ENCODE measurements at places on chromosomes 3 and 15.

DNA sequence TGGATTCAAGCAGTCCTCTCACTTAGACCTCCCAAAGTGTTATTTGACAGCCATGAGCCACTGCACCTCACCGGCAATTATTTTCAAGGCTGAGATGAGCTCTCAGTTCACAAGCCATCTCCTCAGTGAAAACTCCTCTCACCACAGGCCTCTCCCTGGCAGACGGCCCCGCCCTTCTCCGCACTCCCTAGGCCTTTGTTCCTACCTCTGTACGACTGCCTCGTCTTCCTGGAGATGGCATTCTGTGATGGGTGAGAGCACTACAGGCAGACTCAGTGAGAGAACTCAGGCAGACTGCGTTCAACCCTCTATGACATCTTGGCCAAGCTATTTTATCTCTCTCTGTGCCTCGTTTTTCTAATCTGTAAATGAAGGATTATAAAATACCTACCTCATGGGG lies 67.0 kb upstream of the TPM1 start:
- no peak for DNase-seq

DNA sequence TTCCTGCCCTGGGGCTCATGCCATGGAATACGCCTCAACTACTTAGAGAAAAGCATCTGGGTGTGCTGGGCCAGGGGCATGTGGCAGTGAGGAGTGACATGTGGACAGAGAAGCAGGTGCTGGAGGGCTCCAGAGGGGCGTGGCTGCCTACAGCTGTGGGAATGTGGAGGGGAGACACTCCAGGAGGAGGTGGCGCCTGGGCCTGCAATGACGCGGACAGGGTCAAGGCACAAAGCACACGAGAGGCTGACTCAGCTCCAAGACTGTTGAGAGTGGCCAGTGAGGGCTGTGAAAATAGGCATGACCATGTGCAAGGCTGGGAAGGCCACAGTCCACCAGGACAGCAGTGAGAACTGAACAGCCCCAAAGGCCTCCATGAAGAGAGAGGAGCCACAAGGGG lies 48.5 kb downstream of the PTH1R start:
- no peak for DNase-seq

DNA sequence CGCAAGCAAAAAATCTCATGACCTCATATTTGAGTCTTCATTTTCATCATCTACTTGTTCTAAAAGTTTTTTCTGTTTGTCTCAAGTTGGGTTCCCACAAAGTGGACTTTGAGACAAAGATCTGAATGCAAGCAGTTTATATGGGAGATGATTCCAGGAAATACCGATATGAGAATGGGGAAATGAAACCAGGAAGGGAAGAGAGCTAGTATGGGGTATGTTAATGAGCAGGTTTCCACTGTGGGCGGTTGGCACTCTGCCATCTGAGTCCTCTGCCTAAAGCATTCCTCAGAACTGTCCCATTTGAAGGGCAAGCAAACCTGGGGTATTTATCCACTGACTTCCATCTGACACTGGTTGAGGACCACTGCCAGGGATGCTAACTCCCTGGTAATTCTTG lies 8.8 kb downstream of the ADPRH start:
- DNase-seq: no peak

DNA sequence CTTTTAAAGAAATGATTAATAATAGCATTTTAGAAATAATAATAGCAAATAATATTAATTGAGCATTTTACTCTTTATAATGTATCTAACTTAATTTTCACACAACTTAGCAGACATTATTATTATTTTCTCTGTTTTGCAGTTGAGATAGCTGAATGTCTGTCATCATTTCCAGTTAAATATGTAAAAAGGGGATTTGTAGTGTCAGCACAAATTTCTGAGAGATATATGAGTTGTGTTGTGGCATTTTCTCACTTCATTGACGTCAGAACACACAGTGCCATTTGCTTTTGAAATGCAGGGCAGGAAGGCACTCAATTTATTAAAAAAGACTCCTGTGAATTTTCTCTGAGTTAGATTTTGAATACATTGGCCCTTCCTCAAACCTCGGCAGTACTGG lies 111.0 kb downstream of the GRM7 start:
- no peak for DNase-seq

GRCh38 chr15:82870727-82871320 lies 61.4 kb downstream of the WHAMM start:
- no peak for DNase-seq

- no peak for DNase-seq
Measured at GRCh38 chr3:123605789-123606234, 21.0 kb upstream of the HACD2 start.

DNA sequence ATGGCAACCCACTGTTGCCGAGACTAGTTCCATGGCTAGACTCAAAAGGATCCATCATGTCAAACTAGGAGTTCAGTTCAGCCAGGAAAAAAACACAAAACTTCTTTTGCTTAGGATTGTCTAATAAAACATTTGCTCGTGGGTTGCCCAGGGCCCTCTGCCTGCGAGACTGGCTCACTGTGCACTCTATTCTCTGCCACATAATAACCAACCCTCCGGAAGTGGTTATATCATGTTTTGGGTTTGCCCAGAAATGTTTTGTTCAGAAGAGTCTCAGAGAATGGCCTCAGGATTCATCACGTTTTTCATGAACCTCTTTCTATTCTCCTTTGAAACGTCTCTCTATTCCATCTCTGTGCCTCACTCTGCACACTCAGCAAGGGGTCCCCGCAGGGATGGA lies 216.1 kb downstream of the SV2B start:
- no peak for DNase-seq

DNA sequence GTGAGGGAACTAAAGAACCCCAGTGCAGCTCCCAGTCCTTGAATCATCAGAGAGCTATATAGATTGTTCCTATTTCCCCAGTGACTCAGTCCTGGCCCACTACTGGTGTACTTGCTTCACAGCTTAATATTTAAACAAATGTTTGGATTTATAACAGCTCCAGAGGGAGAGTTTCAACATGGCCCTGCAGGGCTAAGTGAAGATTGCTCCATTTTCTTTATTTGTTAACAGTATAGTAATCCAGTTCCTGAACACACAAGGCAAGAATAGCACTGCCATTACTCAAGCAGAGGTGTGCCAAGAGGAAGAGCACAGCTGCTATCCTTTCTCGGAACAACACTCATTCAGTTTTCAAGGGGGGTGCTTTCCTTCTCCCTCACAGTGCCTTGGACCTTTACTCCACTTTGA lies 6.5 kb downstream of the SQOR start:
- DNase-seq: no peak

- no peak for DNase-seq
Measured at GRCh38 chr3:79884354-79884753, 116.6 kb upstream of the ROBO1 start.

GRCh38 chr15:37586011-37586583 lies 348.3 kb upstream of the TMCO5A start:
- no peak for DNase-seq

DNA sequence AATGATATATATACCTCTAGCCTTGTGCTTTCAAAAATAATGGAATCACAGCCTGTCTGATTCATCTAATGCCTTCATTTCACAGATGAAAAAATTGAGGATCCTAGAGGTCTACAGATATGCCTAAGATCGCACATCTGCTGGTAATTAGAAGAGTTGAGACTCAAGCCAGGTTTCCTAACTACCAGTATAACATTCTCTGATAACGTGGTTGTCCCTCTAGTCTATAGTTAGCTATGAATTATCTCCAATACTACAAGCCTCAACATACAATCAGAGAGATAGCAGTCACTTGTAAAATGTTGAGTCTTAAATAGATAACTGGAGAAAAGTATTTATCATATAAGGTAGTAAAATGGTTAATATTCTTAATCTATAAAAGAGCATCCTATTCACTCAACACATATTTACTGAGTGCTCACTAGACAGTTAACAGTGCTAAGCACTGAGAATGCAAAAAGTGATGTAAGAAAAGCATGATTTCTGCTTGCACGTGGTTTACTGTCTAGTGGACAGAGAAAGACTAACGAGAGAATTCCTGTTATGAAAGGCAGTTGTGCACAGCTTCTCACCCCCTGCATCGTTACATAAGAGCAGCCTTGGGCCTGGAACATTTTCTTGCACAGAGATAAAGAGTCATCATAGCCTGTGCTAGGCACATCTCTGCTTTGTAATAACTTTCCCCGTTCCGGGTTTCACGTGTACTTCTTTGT lies 4.9 kb upstream of the ENTPD3 start:
- no peak for DNase-seq

- DNase-seq: no peak
Measured at GRCh38 chr3:114846779-114847178, 300.3 kb downstream of the ZBTB20 start.

DNA sequence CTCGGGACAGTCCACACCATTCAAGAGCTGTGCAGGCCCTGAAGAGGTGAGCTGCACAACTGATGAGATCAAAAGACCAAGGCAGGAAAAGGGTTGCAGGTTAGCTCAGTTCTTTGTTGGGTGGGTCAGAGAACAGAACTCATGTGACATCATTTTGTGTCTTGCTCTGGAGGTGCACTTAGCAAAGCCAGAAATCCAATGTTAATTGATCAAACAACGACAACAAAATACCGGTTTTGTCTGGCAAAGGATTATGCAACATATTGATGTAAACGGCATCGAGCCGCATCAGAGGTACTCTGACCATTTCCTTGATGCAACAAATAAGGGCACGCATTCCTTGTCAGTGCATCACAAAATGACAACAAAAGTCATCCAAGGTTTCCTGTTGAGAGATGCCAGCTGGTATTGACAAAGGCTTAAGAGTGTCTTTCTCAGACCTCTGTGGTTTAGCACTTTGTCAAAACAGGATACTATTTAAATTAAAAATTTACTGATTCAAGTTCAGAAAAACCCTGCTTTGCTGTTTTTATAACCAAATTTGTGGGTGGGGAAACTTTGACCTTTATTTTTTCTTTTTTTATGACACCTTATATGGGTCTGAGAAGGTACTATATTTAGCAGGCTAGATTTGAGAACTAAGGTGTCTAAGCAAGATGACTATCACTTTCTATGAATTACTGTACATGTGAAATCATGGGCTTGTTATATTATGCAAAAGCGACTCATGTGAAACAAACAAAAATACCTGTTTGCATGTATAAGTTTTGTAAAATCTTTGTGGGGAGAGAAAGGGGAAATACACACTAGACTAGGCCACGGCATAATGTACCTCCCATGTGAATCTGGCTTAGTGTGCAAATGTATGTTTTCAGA lies 496.1 kb downstream of the FOXP1 start:
- DNase-seq: no peak

GRCh38 chr3:155217591-155217990 lies 75.9 kb downstream of the STRIT1 start:
- no peak for DNase-seq

GRCh38 chr3:175336406-175337133 lies 477.4 kb downstream of the NAALADL2 start:
- DNase-seq: no peak

GRCh38 chr3:155871746-155872158 lies 1.3 kb downstream of the GMPS start:
- DNase-seq: no peak

GRCh38 chr3:33115024-33115768 lies 1.4 kb downstream of the CRTAP start:
- no peak for DNase-seq

GRCh38 chr15:90711418-90711824 lies 5.7 kb upstream of the BLM start:
- DNase-seq: no peak

GRCh38 chr3:107668963-107669362 lies 146.2 kb downstream of the BBX start:
- DNase-seq: no peak

DNA sequence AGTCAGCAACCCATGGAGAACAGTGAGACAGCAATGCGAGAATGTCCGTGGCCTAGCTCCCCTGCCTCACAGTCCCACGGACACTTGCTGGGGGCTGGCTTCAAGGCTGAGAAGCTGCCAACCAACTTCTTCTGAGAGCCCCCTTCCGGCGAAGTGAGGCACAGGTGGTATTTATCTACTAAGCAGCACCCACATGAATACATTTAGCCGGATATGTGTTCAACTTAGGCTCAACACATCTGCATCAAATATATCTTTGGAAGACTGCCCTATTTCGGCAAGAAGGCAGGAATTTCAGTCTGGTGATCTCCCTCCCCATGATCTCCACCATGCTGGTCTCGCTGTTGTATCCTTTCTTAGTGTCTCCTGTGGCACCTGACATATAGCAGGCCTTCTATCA lies 340.9 kb upstream of the NR2E3 start:
- DNase-seq: no peak

DNA sequence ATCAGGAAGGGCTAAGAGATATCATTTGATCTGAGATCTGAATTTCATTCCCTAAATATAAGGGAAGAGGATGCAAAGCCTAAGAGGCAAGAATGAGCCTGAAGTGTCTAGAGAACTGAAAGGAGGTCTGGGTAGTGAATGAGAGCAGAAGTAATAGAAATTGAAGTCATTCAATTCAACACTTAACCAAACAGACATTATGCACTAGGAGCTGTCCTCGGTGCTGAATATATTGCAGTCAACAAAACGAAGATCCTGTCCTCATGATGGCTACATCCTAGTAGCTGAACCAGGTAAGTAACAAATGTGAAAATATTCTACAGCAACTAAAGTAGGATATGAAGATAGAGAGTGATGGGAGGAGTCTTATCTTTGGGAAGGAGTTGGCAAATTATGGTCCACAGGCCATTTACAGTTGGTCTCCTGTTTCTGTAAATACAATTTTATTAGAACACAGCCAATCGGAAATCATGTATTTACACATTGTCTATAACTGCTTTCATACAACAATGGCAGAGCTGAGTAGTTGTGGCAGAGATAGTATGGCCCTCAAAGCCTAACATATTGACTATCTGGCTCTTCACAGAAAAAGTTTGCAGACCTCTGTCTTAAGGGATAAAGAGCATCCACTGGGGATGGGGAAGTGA lies 192.9 kb upstream of the CADPS start:
- DNase-seq: no peak

DNA sequence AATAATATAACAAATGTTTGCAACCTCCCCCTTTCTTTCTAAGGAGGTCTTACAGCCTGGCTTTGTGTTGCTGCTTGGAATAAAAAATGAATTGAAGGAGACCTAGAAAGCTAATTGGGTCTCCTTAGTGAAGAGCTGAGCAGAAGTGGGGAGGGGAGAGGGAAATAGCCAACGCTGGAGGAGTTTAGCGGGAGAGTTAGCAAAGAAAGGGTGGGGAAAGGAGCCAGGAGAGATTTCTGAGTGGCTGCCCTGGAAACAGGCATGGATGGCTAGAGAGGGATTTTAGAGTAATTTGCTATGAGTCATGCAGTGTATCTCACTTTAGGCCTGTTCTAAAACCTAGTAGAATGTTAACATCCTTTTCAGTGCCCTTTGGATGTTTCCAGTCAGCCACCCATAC lies 45.2 kb upstream of the PFN2 start:
- DNase-seq: no peak

- DNase-seq: no peak
Measured at GRCh38 chr3:7787871-7788828, 713.5 kb upstream of the LMCD1 start.

GRCh38 chr3:139732729-139733128 lies 55.0 kb upstream of the NMNAT3 start:
- no peak for DNase-seq

DNA sequence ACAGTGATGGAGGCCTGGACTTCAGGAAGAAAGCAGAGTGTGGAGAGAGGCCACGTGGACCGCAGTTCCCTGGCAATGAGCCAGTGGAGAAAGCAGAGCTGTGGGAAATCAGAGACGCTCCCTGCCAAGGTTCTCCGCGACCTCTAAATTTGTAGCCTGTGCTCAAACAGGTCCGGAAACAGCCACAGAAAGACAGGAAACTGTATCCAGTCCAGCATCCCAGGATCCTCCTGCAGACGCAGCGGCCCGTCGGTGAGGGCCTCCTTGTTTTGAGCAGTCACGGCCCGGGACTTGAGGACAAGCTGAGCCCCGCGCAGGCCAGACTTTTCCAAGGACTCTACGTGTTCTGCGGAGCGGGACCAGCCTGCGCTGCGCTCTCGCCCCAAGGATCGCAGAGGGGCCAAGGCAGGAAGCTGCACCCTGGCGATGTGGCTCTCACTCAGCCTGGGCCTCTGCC lies 22.3 kb downstream of the RPSA start:
- DNase-seq: no peak

Data from urinary bladder (tissue), 4 donors.